Stimulated activated CD8-positive, alpha-beta memory T cell treated with anti-CD3 and anti-CD28 coated beads, Interleukin-2, amount 100 ng/mL, for 48 hours (primary cell): ENCODE measurements at places on chromosomes 5 and 9.

- no peak for DNase-seq
Measured at GRCh38 chr5:72741805-72742204, 74.7 kb upstream of the TNPO1 start.

GRCh38 chr9:85142968-85143367 is 473.4 kb downstream of the NTRK2 start:
- DNase-seq: no peak

DNA sequence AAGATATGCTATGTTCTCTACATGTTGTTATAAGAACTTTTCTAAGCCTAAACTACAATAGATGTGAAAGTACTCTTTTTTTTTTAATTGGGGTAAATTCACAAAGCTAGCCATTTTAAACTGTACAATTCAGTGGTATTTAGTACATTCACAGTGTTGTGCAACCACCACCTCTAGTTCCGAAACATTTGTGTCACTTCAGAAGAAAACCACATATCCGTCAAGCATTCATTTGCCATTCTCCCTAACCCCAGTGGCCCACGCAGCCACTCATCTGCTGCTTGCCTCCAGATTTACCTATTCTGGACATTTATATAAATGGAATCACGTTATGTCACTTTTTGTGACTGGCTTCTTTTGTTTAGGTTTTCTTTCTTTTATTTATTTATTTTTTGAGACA is 43.1 kb downstream of the SPTAN1 start:
- DNase-seq: no peak

DNA sequence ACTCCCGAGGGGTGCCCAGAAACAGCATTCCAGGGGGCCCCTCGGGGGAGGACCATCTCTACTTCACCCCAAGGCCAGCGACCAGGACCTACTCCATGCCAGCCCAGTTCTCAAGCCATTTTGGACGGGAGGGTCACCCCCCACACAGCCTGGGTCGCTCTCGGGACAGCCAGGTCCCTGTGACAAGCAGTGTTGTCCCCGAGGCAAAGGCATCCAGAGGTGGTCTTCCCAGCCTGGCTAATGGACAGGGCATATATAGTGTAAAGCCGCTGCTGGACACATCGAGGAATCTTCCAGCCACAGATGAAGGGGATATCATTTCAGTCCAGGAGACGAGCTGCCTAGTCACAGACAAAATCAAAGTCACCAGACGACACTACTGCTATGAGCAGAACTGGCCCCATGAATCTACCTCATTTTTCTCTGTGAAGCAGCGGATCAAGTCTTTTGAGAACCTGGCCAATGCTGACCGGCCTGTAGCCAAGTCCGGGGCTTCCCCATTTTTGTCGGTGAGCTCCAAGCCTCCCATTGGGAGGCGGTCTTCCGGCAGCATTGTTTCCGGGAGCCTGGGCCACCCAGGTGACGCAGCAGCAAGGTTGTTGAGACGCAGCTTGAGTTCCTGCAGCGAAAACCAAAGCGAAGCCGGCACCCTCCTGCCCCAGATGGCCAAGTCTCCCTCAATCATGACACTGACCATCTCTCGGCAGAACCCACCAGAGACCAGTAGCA is 83.9 kb downstream of the GOLPH3 start:
- no peak for DNase-seq

DNA sequence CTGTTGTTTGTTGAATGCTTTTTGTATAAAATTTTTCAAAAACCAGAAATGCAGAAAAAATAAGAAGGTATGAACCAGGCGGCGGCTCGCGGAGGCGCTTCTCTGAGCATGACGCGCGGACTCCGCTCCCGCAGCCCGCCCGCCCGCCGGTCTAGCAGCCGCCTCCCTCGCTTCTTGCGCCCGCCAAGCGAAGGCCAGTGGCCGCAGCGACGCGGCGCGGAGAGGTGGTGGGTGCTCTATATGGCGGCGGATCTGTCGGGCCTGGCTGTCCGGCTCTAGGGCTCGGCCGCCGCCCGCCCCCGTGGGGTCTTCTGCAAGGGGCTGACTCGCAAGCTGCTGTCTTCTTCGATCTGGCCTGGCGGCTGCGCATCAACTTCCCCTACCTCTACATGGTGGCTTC is 93.8 kb downstream of the ANKRD18A start:
- no peak for DNase-seq

DNA sequence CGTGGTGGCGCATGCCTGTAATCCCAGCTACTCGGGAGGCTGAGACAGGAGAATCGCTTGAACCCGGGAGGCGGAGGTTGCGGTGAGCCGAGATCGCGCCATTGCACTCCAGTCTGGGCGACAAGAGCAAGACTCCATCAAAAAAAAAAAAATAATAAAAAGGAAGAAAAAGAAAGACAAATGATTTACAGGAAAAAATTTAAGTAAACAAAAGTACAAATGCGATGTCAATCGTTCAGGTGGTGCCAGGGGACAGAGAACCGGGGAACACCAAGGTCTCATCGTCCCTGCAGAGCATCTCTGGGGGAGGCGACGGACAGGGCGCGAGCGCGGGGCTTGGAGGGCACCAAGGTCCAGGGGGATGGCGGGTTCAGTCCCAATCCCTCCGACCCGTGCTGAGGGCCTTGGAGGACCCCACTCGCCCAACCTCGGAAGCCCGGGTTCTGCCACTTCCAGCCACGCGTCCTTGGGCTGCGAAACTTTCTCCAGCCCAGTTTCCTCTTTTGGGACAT is 607 bp upstream of the HNRNPAB start:
- no peak for DNase-seq

GRCh38 chr5:148033134-148033533 is 30.6 kb upstream of the SPINK5 start:
- DNase-seq: no peak

DNA sequence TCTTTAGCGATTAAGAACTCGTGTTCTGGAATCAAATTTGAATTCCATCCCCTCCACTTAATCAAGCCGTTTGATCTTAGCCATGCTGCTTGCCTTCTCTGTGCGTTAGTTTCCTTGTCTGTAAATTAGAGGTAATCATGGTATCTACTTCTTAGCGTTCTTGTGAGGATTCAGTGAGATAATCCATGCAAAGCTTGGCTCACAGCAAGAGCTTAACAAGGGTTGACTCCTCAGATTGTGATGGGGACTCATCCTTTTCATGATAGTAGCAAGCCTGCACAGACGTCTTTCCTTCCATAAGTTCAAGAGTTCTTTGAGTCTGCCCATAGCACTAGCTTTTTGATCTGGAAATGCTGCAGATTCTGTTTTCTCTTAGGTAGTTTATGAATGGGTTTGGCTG is 72.8 kb downstream of the TRIO start:
- DNase-seq: no peak

DNA sequence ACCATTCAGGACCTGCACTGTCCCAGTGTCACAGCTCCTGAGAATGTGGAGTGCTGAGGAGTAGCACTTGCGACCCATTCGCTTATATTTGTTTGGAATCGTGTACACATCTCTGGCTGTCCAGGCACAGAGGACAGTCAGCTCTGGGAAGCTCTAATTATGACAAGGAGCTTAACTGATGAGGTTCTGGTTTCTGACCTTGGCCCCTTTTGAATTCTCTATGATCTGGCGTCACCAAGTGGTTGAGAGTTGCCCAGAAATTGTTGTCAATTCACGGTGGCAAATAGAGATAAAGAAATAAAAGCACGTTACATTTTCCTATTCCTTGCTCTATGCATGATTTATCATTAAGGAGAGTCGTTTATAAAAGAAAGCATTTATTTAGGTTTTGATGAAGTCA is 34.9 kb upstream of the LECT2 start:
- DNase-seq: no peak
